ENCODE measurements at places on chromosomes 16 and 17.

DNA sequence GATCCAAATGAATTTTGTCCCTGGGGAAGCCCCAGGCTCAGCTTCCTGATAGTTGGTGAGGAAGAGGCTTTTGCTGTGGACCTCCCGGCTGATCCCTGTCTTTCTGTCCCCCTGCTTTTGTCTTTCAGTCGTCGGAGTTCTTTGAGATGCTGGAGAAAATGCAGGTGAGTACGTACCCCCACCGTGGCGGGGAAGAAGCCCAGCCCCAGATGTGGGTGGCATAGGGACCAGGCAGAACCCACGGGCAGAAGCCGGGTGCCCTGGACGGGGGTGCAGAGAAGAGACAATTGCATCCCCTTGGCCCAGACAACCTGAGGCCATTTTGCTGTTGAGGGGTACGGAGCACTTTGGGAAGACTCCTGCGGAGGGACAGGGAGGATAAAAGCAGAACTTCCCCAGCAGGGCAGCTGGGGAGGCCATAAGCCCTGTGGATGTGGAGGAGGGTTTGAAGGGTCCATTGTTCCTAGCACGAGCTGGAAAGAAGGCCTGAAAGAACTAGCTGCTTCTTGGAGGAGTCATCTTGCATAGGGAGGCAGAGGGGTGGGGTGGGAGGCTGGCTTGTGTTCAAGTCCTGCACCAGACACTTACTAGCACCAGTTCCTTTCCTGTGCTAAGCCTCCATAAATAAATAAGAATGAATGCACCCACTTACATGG lies 105.6 kb downstream of the OR1D5 start:
- DNase-seq: no peak

GRCh38 chr17:16371742-16372141 lies 9.1 kb upstream of the UBB start:
- peak; percentile 80 for DNase-seq

DNA sequence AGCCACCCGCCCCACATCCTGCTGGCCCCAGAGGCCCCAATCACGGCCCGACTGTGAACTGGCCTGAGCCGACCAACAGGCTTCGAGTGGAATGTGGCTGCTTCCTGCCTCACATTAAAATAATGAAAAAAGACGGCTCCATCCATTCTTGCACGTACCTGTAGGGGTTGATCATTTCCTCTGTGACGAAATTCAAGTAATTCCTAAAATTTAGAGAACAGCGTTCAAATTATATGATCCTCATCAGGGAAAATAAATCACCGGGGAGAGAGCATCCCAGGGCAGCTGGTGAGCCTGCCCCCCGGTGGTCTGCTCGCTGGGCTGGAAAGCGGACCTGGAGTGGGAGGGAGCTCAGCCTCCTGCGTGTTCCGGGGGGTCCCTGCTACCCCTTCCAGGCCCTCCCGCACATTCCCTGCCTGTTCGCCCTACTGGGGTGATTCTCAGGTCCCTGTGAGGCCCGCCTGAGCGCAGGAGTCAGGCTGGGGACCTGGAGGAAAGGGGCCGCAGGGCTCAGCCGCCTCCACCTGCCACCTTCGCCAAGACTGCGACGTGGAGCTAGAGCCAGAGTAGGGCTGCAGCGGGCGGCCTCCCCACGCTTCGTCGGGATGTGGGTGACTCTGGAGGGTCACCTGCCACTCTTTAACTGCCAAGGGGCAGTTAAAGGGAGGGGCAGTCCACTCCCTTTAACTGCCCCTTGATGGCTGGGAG lies 28.9 kb downstream of the SLC7A5 start:
- no peak for DNase-seq

DNA sequence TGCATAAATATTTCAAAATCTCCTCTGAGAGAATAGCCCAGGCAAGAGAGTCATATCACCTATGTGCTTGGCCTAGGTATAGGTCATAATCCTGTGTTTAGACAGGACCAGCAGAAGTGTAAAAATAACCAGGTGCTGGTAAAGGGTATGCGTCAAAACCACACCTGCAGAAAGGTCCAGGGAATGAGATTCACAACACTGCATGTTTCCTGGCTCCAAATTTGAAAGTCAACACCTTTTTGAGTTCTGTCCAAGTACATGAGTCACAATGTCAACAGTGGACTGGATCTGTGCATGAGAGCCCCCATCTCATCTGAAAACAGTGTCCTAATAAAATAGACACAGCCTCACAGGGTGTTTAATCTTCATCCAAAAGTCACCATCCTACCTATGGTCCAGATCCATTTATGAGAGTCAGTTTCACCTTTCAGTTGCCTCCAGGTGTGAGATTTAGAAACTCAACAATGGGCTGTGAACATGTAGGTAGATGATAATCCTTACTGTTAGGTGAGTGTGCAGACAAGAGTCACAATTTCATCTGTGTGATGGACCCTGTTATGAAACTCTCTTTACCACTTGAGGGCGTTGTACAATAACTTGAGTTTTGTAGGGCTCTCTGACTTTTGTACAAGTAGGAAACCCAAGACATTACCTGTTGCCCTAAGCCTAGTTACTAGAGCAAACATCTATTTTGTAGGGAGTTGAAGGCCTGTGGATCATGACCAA lies 2100.7 kb downstream of the TP53TG3F start:
- DNase-seq: peak; percentile 83

DNA sequence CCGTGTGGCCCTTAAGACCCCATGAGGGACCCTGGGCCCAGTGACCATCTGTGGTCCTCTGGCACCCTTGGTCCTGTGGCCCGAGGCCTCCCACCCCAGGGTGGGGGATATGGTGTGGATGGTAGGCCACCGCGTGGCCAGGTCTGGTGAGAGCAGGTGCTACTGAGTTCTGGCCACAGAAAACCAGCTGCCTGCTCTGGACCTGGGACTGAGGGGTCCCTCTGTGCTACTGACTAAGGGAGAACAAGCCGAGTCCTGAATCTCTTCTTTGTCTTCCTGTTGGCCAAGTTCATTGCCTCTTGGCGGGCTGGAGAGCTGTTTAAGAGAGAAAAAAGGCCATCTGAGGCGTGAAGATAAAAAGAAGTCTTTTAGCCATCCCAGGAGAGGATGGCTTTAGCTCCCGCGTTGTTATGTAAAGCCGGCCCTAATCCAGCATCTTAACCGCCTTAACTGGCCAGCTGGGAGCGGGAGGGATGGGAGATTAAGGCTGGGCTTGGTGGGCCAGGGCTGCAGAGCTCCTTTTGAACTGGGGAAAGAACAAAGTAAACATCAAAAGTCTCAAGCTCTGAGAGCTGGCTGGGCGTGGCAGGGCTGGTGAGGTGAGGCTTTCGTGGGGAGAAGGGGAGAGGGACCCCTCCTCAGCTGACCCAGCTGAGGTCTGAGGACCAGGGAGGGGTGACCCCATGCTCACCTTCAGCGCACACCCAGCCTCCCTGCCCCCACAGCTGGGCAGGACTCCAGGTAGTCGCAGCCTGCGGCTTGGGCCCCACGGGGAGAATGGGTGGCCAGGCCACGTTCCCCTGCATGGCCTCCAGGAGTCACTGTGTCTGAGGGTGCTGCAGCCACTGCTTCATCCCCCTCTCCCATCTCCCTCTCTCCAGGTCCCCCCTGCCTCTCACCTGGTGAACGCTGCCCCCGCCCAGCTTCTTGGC lies 62.4 kb downstream of the NKD1 start:
- DNase-seq: no peak

DNA sequence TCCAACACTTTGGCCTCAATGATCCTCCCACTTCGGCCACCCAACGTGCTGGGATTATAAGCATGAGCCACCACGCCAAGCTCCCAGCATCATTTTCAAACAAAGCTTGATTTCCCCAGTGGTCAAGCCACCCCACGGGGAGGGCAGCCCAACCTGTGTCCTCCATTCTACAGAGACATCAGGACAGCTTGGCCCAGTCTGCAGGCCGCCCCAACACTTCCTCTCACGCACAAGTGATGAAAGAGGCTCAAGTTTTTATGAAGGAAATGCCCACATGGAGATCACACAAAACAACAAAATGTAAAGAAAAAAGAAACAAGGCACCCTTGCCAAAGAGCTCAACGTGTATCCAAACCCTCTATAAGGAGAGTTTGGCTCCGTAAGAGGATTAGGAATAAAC lies 112.4 kb downstream of the XYLT1 start:
- no peak for DNase-seq

- DNase-seq: no peak
Observed at GRCh38 chr17:1422885-1423284, 22.9 kb upstream of the YWHAE start.

DNA sequence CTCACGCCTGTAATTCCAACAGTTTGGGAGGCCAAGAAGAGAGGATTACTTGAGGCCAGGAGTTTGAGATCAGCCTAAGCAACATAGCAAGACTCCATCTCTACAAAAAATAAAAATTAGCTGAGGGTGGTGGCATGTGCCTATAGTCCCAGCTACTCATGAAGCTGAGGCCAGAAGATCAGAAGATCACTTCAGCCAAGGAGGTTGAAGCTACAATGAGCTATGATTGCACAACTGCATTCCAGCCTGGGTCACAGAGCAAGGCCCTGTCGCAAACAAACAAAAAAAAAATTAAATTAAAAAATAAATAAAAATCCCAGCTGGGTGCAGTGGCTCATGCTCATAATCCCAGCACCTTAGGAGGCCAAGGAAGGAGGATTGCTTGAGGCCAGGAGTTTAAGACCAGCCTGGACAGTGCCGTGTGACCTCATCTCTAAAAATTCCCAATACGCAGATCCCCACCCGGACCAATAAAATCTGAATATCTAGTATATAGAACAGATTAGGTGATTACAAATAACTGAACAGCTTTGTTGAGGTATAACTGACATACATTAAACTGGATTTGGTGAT lies 18.2 kb upstream of the ATF7IP2 start:
- DNase-seq: no peak

- DNase-seq: no peak
Observed at GRCh38 chr17:6381526-6382465, 53.1 kb downstream of the AIPL1 start.

DNA sequence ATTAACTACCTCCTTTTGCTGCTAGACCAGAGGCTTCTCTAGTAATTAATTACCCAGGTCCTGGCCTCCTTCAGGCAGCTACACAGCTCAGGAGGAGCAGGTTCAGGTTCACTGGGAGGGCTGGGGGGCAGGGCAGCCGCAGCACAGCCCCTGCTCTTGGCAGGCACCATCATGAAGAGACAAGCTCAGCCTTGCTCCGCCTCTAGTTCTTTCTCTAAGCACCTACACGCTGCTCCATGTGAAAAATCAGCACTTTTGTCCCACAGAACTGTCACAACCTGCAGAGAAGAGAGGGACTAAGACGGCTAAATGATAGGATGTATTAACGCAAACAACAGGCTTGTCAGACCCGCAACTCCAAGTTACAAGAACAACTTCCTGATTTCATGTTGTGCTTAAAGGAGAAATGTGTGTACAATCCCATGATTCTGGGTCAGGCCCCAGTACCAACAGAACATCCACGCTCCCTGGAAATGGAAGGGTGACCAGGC lies 53.4 kb downstream of the GRB2 start:
- no peak for DNase-seq

DNA sequence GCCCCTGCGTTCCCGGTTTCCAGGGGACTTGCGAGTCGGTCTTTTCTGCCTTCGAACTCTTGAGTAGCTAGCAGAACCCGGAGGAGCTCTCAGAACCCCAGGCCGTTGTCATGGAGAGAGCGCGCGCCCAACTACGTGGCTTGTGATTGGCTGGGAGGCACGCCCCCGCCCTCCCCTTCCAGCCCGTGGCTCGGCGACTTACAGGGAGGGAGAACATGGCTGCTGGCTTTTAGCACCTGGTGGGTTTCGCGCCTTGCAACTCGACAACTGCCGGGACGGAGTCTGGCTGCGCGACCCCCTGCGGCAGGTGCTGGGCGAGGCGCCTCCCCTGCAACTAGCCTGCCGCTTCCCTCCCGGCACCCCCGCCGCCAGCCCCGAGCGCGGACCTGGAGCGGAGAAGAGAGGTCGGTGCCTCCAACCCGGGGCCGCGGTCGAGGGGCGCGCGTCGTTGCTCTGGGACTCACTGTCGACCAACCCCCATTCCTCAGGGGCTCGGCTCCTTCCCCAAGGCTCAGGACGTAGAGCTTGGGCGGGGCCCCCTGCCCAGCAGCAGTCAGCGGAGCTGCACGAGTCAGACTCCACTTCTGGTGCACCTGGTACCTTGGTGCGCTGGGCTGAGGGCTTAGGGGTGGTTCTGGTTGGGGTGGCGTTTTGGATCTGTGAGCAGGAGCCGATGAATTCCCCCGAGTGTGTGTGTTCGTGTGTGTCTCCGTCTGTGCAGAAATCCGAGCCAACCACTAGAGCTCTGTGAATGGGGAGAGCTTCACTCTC lies 9.0 kb upstream of the ZFP90 start:
- peak; percentile 58 for DNase-seq

DNA sequence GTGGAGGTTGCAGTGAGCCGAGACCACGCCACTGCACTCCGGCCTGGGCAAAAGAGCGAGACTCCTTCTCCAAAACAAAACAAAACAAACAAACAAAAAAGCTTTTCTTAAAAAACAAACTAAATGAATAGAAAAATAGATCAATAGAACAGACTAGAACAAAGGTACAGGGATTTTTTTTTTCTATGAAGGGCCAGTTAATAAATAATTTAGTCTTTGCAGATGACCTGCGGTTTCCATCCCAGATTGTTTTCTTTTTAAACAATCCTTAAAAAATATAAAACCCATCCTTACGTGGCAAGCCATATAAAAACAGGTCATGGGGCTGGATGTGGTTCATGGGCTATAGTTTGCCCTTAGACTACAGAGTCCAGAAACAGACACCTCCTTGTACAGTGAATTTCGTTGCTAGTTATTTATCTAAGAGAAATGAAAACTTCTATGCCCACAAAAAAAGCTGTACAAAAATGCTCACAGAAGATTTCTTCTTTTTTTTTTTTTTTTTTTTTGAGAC lies 45.4 kb downstream of the CREBBP start:
- no peak for DNase-seq

GRCh38 chr17:55577687-55578086 lies 66.4 kb upstream of the SMIM36 start:
- no peak for DNase-seq

GRCh38 chr17:27618417-27618816 lies 12.6 kb upstream of the LGALS9 start:
- DNase-seq: no peak

- DNase-seq: no peak
Observed at GRCh38 chr16:27177031-27177774, 26.1 kb upstream of the KDM8 start.

- peak; percentile 40 for DNase-seq
Observed at GRCh38 chr17:28475151-28475900, 1.9 kb downstream of the SLC13A2 start.

DNA sequence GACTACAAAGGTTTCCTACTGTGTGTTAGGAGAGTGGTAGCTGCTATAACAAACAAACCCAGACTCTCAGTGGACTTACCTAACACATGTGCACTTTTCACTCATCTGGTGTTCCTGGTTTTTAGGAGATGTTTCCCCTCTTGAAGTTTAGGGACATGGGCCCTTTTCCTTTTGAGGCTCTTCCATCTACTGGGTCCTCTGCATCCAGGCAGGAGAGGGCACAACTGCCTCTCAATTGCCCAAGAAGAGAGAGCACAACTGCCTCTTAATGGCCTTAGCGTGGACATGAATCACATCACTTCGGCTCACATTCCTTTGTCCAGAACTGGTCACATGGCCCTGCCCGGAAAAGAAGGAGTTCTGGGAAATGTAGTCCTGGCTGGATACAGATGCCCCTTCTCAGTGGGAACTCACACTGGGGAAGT lies 9.8 kb upstream of the TNRC6C start:
- DNase-seq: no peak

Data from LNCaP clone FGC (cell line).